ENCODE measurements at places on chromosomes 2 and 18.

GRCh38 chr2:170235860-170236679 is 58.1 kb downstream of the MYO3B start:
- peak; percentile 72 for DNase-seq

DNA sequence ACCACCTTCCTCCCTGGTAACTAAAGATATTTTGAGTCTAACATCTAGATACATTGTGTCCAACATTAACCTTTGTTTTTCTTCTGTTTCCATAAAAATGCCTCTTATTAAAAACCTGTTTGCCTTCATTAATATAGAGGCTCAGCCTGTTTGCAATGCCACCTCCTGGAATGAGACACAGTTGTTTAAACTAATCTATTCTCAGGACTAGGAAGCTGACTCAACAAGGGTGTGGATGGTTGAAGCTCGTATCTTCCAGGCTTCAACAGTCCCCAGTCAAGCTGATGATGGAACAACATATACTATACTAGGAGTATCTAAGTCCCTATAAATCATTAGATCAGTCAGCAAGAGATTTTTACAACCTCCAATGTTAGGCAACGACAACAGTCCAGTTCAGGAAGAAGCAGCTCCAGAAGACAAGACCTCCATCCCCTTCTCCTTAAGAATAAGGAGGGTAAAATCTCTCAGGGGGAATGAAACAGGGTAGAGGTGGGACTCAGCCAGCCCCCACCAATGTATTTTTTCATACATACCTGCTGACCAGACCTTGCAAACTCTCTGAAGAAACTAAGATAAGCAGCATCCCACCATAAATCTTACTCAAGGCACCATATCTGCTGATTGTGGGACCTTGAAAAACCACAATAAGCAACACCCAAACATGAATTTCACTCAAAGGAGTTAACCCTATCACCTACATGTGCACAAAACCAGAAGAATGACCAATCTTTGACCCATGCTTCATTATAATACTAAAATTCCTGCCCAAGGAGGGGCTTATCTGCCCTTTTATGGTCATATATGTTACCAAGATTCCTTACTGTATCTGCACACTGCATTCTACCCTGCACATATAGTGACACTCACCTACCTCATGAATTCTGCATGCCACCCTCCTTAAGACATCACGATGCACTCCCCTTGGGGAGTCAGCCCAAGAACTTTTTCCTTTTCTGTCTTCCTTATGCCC is 21.4 kb downstream of the ZNF24 start:
- DNase-seq = no peak

GRCh38 chr18:37869051-37869450 is 303.5 kb upstream of the CELF4 start:
- no peak for DNase-seq

DNA sequence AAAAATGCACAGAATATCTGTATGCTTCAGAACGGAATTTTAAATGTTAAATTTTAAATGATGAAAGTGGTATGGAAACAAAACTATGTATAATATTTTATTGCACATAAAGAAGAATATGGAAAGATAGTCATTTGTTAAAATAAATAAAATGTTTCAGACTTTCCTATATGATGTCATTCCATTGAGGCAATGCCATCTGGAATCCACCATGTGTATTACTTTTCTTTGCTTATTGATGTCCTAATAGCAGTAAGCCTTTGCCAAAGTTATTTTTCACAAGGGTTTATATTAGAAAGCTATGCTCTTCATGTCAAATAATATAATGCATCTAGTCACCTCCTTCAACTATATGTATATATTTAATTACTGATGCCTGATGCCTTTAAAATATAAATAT is 601.6 kb upstream of the PKDCC start:
- DNase-seq = no peak

DNA sequence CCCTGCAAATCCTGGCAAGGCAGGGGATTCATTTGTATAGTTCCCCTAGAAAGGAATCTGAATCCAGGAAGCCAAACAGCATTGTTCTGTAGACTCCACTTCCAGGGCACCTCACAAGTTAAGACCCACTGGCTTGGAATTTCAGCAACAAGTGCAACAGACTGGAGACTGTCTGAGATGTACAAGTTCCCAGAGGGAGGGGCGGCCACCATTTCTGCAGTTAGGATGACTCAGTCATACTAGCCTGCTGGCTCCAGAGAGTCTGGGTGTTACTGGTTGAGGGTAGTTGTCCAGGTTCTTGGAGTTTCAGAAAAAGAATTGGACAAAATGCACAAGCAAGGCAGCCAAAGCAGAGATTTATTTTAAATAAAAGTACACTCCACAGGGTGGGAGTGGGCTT is 384.2 kb downstream of the DSC3 start:
- DNase-seq = no peak

GRCh38 chr2:100178085-100178788 is 35.8 kb upstream of the AFF3 start:
- no peak for DNase-seq

- no peak for DNase-seq
Measured at GRCh38 chr18:13999231-13999630, 83.9 kb upstream of the MC2R start.

GRCh38 chr18:9066358-9066757 is 36.1 kb upstream of the NDUFV2 start:
- no peak for DNase-seq

GRCh38 chr18:31603315-31603714 is 11.6 kb downstream of the TTR start:
- DNase-seq = no peak

DNA sequence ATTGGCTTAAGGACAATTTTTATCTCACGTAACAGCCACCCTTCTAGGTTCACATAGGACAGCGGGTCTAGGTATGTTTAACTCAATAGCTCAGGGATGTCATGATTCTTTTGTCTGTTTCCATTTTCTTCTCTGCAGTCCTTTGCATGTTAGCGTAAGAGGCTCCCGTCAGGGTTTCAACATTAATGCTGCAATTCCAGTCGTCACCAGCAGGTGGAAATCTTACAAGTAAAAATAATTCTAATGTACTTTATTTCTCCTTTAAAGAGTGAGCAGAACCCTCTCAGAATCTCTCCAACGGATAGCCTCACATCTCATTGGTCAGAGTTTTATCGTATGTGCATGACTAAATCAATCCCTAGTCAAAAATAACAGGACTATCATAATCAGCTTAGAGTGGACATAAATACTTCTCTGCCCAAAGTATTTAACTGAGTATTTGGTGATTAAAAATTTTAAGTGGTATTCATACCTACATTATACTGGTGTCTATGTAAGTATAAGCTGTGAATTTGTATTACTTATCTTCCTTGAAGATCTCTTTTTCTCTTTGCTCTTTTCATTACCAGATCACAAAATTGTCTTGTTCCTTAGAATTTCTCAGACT is 487.2 kb upstream of the GCFC2 start:
- DNase-seq = no peak

GRCh38 chr2:111058264-111058663 is 62.5 kb upstream of the BCL2L11 start:
- no peak for DNase-seq

GRCh38 chr2:109472974-109473373 is 140.8 kb downstream of the SEPTIN10 start:
- no peak for DNase-seq

DNA sequence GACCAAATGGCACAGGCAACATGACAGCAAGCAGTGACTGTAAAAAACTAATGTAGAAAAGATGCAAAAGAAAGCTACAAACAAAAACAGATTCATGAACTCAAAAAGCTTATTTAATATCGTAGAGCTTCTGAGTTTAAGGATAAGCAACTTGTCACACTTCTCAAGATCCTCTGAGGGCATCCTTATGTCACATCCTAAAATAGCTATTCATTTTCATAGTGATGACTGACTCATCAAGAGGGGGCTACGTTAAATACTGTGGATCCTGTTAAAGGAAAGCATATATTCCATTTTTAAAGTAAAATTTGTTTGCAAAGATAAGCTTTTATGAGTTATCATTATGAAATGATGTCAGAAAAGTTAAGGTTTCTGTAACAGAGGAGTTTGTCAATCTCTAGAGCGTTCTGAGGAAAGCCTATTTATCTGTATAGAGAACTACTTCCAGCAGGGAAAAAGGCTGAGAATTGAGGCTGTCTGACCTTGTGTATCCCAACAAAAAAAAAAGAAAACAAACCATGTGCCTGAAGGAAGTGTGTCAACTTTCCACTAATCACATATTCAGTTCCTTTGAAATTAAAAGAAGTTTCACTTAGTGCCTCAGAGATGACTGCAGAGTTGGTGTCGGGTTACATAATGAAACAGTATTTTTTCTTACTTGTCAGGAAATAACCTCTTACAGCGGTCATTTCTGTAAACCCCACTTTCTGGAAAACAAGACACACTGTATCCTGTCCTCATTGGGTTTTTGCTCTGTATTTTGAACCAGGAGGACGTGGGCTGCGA is 115.5 kb downstream of the ESCO1 start:
- no peak for DNase-seq

- DNase-seq = no peak
Measured at GRCh38 chr18:36354989-36355388, 57.5 kb downstream of the FHOD3 start.

DNA sequence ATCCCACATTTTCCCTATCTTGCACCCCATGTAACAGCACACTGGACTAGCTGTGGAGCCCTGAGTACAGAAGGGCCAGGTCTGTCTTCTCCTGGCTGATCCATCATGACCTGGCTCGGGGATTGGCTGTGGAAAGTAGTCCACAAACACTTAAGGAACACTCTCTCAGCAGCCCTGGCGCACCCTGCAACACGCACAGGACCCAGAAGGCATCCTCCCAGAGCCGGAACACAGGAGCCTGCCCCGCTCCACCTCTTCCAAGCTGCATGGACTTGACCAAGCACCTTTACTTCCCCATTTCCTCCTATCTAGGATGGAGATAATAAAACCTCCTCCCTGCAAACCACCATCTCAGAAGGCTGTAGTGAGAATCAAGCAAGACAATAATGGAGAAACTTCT is 151.7 kb downstream of the CTIF start:
- no peak for DNase-seq

GRCh38 chr2:99476629-99477028 is 13.2 kb downstream of the REV1 start:
- no peak for DNase-seq

DNA sequence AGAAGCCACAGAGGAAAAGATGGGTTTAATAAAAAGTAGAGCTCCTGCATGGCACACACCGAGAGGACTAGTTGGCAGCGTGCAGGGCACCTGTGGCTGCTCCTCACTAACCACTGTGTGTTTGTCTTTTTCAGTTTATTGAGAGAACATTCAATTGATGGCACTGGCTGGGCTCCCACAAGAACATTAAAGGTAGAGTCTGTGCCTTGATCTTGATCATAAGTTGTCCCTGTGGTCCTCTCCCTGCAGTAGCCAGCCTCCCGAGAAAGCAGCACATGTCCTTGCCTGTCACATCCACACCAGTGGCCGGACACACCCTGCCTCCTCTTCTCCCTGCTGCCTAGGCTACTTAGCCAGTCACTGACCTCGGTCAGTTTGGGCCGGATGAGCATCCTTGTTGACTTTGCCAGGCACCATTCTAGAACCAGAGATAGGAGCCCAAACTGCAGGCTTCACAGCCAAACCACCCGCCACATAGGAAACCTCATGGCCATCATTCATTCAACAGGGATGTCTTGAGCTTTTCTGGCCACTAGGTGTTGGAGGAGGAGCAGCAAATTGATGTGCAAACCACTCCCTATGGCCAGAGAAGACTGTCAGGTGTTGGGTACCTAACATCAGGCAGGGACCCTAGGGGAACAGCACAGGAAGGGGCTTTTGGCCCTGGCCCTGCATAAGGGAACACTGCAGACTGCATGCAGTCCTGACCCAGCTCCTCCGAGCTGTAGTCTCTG is 30.2 kb upstream of the SCLY start:
- DNase-seq = no peak

- DNase-seq = no peak
Measured at GRCh38 chr2:42675815-42676214, 88.1 kb downstream of the OXER1 start.

- no peak for DNase-seq
Measured at GRCh38 chr2:11629851-11630250, 40.1 kb downstream of the NTSR2 start.

- no peak for DNase-seq
Measured at GRCh38 chr2:150900913-150901312, 360.8 kb downstream of the RBM43 start.

DNA sequence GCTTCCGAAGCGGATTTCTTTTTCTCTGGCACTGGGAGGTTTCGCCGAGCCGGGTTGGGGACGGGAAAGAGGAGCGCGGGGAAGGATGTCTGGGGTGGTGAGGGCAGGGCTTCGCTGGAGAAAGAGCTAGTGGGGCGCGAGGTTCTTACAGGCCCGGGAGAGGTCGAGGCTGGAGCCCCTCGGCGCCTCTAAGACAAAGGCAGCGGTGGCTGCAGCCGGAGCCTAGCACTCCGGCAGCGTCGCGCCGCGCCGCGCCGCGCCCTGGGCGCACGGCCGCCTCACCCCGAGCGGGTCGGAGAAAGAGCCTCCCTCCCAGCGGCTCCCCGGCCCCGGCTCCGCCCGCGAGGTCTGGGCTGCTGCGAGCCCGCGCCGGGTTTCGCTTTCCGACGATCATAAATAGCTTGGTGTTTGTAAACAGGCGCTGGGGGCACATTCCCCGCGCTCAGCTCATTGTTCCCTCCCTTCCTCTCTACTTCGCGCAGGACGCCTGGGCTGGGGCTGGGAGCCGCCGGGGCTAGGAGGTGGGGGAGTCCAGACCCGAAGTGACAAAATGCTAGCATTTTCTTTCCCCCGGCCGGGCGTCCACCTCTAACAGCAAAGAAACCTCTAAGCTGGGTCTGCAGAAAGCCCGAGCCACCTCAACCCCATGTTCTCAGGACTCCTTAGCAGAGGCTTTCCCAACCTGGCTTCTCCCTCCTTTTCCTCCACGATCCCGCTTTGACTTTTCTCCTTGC is 813 bp upstream of the MEIS1 start:
- peak; percentile 75 for DNase-seq

DNA sequence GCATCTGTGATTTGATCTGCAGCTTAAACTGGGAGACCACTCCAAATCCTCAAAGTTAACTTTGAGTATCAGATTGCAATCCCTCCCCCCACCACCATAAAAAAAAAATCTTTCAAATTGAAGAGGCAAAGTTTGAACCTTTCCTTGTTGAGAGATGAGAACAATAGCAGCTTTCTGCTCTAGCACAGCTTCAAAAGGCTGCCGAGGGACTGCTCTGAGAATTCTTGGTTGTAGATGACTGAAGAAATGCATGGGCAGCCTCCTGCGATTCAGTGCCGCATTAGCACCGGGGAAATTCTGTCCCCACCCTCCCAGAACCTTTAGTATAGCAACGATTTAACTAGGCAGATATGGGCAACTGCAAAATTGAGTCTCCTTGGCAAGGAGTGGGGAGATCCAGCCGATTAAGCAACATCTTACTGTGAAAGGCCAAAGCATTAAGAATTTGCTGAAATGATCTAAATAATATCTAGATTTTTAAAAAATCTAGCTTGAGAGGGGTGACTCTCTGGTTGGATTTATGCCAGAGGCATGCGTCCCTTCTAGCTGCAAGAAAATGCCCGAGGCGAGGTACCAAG is 3.9 kb upstream of the SP5 start:
- DNase-seq = no peak
